COLO829 (cell line): ENCODE measurements at places on chromosomes 16 and 17.

DNA sequence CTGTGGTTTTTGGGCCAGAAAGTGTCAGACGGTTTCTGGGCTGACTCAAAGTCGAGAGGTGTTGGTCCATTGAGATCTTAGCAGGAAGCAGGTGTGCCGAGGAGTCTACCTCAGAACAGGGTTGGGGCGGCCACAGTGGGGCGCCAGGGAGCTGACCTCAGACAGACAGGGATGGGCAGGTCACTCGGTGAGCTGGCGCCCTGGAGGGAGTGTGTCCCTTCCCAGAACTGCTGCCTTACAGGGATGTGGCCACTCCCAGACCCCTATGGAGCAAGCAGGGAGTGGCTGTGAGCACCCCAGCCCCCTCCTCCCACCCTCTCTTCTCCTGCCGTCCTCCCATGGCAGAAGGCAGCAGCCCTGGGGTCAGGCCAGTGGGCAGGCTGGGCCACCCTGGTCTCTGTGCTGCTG, 14.0 kb upstream of the DPEP1 start:
- DNase-seq: no peak

DNA sequence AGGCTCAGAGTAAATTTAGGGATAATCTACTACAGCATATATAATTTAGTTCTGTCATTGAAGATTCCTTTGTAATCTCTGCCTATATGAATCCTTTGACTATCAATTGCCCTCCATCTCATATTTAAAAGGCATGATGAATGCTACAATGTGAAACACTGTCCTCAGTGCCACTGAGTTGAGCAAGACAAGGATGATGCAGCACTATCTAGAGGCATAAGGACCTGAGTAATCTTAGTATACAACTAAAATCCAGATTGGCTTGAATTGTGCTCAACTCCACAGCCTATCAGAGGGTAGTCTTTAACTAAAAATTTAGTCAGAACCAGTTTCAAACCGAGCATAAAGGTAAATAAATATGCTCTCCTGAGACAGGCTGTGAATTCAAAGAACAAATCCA, 11.6 kb upstream of the STRADA start:
- DNase-seq: no peak

DNA sequence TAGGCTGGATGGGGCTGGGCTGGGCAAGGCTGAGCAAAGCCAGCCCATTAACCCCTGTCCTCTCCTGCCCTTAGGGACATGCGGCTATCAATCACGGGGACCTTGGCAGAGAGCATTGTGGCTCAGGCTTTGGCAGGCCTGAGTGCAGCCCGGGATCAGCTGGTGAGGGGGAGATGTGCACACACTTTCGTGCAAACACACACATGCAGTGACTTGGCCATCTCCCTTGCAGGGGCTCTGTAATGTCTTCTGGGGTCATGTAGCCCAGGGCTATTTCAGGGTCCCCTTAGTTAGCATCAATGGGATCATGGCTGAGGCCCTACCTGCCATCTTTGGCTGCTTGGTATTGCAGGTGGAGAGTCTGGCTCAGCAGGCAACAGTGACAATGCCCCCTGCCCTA, 6.9 kb downstream of the CARMIL2 start:
- DNase-seq: no peak

GRCh38 chr17:14389681-14390080, 88.8 kb downstream of the HS3ST3B1 start:
- DNase-seq: no peak

DNA sequence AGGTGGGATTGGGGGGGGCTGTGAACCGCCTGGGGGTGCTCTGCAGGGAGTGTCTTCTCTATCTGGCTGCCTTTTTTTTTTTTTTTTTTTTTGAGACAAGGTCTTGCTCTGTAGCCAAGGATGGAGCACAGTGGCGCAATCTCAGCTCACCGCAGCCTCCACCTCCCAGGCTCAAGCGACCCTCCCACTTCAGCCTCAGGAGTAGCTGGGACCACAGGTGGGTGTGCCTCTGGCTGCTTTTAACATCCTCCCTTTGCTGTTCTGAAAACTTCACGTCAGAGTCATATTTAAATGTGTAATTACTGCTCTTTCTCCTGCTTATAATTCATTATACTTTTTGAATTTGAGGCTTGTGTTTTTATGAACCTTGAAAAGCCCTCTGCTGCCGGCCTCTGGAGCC, 78.4 kb downstream of the ZNF778 start:
- no peak for DNase-seq

DNA sequence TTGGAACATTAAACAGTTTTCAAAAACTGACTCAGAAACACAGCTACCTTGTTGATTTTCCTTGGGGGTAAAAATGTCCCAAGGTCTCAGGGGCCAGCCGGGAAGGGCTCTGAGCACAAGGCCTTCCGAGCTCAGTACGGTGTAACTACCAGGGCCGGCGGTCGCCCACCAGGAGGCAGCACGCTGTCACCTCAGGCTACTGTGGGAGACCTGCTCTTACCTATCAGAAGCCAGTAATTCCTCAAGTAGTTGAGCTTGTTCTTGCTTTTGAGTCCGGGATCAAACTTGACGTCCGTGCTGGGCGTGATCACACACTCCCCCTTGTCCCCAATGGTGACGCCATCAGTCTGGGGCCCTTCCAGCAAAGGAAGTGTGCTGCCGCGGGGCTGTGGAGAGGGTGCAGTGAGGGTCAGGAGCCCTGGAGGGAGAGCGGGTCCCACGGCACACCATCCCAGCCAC, 43.4 kb upstream of the ICAM2 start:
- DNase-seq: no peak
